ENCODE measurements at places on chromosomes 1 and 21.

DNA sequence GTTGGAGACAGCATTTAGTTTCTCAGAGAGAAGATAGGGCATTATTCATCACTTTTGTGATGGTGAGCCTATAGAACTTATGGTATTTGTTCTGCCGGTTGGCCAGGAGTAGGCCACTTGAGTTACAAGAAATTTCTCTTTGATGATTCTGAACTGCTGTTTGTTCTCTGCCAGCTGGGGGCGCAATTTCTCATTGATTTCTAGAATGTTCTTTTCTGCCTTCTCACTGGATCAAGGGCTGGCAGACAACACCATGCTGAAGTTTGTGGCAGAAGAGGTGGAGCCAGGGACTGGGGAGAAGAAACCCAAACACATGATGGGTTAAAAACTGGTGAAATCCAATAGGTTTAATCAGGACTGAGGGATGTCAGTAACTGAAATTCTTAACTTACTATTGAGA lies 360.6 kb downstream of the FAM72C start:
- no peak for DNase-seq

DNA sequence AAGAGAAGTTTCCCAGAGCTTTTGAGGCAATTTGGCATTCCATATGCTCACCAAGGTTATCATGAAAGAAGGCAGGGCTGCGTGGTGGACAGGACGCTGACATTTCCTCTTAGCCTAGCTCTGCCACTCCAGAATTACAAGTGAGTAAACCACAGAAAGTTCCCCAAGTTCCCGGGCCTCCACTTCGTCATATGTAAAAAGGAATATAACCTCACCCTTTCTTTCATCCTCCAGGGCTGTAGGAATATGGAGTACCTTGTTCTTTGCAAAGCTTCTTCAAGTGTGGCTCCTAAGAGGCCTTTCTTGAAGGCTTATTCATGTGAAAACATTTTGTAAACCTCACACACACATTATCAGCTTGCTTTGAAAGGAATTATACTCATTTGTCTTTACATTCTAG lies 210.2 kb downstream of the GREM2 start:
- DNase-seq, result no peak

- no peak for DNase-seq
Measured at GRCh38 chr1:17381161-17381560, 9.2 kb downstream of the PADI6 start.

- DNase-seq, result peak; percentile 86
Measured at GRCh38 chr21:43884861-43885417, 19.9 kb downstream of the AGPAT3 start.

DNA sequence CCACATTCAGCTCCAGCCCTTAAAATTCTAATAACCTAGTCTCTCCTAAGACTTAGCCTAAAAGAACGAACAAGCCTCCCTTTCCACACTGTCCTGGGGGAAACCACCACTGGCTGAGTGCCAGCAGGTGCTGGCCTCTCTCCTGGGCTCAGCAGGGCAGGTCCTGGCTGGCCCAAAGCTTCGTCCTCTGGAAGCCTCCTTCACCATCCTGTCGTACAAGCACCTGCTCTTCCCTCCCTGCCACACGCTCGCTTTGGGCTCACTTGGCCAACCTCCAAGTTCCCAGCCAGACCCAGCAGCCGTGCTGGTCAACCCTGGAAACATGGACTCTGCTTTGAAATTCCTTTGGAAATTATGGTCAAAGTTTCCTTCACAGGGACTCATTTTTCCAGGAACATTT lies 58.2 kb upstream of the SLC25A33 start:
- no peak for DNase-seq

Data from COLO829 (cell line).